ENCODE measurements at places on chromosomes 13 and 19. TPM values are rescaled to one million over a fixed set of nuclear protein-coding genes. Genes with fewer than 3 reads are reported as not detected.

Gene SBK2
- total RNA-seq: not detected

Gene TNPO2
- 36.6 TPM for total RNA-seq

Gene CD37
- total RNA-seq: not detected

Gene PPM1N
- 3.0 TPM for total RNA-seq

Gene HPN
- not detected for total RNA-seq

Gene ENOX1
- total RNA-seq: 0.56 TPM

Gene PIBF1
- 32.4 TPM for total RNA-seq

Gene IL12RB1
- not detected for total RNA-seq
